Esophagus mucosa (tissue), 1 donor: ENCODE measurements at places on chromosomes 6 and 20. TPM values are rescaled to one million over a fixed set of nuclear protein-coding genes. Genes with fewer than 3 reads are reported as not detected.

GJA1 gene
- 116 TPM for total RNA-seq

DNA sequence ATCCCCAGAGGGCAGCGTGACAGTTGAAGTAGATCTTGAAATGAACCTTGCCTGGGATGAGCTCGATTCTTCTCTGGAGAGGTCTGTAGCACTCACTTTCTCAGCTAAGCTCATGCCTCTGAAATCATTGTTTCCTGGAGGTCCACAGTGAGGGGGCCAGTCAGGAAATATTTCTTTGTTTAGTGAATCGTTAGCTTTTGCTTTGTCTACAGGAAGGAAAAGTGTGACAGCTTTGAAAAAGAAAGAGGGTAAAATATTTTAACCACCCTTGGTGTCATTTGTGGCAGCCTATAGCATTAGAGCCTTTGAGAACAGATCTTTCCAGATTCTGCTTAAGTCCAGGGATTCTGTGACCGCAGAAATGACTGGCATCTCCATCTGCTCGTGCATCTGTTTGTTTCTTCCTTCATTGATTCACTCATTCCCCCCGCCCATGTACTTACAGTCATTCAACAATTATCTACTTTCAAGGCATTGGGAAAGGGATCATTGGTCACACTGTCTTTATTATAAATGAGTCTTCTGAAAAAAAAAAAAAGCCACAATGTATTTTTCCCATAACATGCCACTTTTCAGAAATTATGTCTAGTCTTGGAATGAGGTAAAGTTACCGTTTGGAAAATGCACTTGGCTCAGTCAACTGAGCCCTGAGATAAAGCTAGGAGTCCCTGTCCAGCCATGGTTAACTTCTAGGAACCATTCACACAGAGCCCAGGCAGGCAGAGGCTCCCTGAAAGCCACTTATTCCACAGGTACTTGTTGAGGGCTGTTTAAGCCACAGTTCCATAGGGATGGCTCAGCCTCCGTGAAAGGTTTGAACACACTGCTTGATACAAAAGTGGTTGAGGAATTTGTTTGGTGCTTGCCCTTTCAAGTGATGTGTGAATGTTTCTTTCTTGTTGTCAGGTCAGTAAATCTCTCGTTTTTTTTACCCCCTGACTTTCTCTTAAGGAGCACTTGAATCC, 86.0 kb downstream of the TIAM2 start:
- ATAC-seq = no peak

DNA sequence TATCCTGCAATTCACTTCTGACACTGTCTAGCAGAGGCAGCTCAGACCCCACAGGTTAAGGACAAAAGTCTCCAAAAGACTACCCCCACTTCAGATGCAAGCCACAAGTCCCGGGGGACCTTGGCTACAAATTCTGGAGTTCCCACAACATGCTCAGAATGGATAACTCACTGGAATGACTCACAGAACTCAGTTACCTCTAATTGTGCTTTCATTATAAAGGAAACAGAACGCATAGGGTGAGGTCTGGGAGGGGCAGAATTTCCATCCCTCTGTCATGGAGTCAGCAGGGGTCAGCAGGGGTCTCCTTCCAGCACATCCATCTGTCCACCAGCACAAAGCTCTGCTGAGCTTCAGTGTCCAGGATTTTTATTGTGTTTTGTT, 184.2 kb downstream of the CDH4 start:
- peak; percentile 49 for ATAC-seq

EMILIN3 gene
- total RNA-seq = 0.12 TPM

- ATAC-seq = no peak
Observed at GRCh38 chr6:45609141-45609638, 231.5 kb upstream of the SUPT3H start.

- peak; percentile 84 for ATAC-seq
Observed at GRCh38 chr20:31894980-31895675, 24.7 kb downstream of the TTLL9 start.

GRCh38 chr6:103677290-103677689, 1182.4 kb downstream of the HACE1 start:
- ATAC-seq = no peak

- ATAC-seq = peak; percentile 43
Observed at GRCh38 chr20:49965781-49966305, 16.9 kb upstream of the SNAI1 start.

- no peak for ATAC-seq
Observed at GRCh38 chr6:22409486-22409885, 112.7 kb upstream of the PRL start.

DEFB112 gene
- not detected for total RNA-seq

DNA sequence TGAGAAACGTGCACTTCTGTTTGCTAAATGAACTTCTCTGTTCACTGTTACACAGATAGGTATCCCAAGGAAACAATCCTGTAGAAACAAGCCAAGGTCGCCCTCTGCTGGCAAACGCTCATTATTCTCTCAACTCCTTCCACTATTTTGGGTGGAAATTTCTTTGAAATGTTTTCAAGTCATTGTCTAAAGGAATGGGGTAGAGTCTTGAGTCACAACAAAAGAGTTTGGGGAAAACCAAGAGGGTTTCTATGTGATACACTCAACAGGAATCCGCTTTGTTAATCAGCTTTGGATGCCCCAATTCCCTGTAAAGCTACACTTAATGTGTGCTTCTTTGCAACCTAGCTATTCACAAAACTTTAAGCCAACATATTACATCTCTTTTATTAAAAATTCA, 4.6 kb upstream of the RAE1 start:
- ATAC-seq = peak; percentile 64

GRCh38 chr20:62631336-62632308, 10.7 kb upstream of the SLCO4A1 start:
- ATAC-seq = no peak

APMAP gene
- total RNA-seq = 26.1 TPM

DNA sequence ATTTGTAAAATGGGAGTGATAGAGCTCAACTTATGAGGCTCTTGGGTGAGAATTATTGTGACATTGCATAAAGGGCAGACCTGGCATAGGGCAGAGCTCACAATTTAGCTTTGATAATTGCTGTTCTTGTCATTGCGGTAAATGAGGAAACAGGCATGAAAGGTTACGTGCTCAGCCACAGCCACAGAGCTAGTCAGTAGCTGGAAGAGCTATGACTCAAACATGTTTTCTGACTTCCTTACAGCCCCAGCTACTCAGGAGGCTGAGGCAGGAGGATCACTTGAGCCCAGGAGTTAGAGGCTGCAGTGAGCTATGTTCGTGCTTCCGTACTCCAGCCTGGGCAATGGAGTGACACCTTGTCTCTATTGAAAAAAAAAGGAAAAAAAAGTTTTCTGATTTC, 3.5 kb upstream of the GHRH start:
- no peak for ATAC-seq
